ENCODE measurements at places on chromosomes 3 and 15.

GRCh38 chr3:197465996-197466549 is 89.7 kb downstream of the BDH1 start:
- DNase-seq = no peak

- no peak for DNase-seq
Observed at GRCh38 chr3:123818324-123818920, 65.7 kb downstream of the MYLK start.

- no peak for DNase-seq
Observed at GRCh38 chr3:196406811-196407470, 25.3 kb downstream of the UBXN7 start.

DNA sequence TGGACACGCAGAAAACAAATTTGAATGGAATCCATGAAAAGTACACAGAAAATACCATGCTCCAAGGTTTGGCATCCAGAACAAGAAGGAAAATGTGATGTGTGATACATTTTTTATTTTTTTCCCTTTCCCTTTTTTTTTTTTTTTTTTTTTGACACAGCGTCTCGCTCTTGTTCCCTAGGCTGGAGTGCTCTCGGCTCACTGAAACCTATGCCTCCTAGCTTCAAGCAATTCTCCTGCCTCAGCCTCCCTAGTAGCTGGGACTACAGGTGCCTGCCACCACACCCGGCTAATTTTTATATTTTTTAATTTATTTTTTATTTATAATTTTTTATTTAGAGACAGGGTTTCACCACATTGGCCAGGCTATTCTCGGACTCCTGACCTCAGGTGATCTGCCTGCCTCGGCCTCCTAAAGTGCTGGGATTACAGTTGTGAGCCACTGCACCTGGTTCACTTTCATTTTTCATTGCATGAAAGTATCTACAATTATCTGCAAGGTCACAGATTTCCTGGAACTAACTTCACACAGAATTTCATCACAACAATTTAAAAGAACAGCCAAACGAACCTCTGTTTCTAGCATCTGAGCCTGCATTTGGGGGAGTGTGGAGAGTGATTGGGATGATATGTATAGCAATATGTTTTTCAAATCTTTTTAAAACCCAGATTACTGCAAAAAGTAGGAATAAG is 8.3 kb downstream of the POU1F1 start:
- DNase-seq = no peak

DNA sequence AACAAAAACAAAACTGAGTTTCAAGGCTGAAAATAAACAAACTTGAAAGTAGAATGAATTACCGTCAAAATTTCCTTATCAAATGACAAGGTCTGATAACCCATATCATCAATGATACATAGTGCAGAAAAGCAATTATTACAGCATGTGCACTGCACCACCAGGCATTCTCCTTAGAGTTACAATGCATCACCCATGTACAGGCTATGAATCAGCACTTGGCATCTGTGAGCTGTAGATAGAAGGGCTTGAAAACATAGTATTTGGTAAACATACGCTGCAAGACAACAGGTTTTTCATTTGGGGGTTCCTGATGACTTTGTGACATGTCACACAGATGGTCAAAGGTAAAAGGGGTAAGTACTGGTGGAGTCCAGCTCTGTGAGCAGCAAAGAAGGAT is 265.1 kb downstream of the CTNNB1 start:
- no peak for DNase-seq

DNA sequence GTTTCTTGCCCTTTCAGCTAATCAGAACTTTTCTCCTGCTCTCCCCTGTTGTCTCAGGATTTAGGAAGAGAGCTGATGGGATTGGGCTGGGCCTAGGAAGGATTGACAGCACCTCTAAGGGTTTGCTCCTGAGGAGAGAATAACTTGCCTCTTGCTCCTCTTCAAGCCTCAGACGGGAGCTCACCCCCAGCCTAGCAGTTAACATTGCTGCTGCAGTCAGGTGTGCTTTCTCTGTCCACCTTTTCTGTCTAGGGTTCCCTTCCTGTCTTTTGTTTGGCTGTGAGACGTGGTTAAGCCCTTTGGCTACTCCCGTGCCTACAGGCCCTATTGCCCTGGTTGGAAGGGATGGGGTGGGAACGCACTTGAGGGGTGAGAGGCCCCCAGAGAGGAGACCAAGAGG is 20.1 kb downstream of the TMEM108 start:
- no peak for DNase-seq

DNA sequence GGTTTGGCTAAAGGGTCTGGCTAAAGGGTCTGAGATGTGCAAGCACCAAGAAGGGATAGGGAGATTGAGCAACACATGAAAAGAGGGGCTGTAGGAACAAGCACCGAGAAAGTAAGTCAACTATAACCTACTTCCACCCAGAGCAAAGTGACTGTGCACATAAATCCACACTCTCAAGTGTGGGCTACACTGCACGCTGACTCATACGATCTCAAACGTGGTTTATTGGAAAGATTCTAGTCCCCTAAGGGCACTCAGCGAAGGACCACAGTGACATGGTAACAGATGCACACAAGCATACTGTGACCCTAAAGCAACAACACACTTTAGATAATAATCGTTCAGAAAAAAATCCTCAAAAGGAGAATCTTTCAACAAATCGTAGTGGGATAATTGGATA is 48.0 kb downstream of the EHHADH start:
- DNase-seq = no peak

GRCh38 chr15:34808016-34808415 is 12.7 kb upstream of the ACTC1 start:
- no peak for DNase-seq

DNA sequence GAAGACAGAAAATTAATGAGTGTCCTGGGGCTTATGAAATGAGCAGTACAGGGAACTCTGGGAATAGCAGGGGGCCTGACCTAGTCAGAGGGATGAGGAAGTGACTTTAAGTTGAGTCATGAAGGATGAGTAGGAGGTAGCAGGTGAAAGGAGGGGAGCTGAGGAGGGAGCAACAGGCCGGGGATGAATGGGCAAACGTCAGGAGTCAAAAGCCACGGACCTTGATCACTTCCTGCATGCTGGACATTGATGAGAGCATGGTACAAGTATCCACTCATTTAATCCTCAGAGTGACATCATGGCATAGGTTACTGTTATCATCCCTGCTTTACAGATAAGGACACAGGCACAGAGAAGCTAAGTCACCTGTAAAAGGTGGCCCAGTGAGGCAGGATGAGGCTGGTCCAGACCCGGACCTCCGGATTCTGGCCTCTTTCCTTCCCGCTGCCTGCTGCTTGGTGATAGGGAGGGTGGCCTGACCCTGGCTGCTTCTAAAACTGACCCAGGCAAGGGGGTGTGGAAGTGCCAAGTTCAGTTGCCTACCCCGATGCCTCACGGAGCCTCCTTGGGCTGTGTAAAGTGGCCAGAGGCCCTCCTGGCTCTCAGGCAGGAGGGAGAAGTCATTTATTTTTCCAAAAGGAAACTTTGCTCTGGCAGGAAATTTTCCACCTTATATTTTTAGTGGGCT is 7.6 kb downstream of the CORO2B start:
- no peak for DNase-seq
